Right renal pelvis (tissue), 4 donors: ENCODE measurements at places on chromosomes 2 and 18.

DNA sequence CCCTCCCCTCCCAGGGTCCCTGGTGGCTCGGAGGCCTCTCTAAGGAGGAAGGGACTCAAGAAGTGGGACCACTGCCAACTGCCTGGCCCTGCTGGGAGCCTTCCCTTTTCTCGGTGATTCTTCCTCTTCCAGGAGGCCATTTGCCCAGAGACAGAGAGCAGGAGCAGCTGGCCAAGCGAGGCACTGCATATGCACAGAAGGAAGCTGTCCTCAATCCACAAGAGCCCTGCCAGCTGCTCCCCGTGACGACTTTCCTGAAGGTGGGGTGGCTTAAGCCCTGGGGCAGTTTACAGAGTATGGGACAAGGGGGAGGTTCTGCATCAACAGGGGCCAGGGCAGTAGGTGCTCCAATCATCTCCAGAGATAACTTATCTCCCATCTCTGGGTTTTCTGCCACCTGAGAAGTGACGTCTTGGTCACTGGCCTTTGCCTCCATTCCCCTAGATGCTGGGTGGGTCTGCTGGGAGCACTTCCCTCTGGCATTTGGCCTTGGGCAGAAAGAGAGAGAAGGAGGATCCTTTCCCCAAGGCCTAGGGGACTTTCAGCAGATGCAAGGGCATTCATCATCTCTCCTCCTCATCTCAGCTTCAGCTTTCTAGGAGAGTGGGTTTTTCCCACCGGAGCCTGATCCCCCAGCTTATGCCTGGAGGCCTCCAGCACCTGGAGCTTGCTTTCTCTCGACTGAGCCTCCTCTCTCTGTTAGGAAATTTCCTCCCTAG, 28.5 kb downstream of the CIB4 start:
- DNase-seq = no peak

DNA sequence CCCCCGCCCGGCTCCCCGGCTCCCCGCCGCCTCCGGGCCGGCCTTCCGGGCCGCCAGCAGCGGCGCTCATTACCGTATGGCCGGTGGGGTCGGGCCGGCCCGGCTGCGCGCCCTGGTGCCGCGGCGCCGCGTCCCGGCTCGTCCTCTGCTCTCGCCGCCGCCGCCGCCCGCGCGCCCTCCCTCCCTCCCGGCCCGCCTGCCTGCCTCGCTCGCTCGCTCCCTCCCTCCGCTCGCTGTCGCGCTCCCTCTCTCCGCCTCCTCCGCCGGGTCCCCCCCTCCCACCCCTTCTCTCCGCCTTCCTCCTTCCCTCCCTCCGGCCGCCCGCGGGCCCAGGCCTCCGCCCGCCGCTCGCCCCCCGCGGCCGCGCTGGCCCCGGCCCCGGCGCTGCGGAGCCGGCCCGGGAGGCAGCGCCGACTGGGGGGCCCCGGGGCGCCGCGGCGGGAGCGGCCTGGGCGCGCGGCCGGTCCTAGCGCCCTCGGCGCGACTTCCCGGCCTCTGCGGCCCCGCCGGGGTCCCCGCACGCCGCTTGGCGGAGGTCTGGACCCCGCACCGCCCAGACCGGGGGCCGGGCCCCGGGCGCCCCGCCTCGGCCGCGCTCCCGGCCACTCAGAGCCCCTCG, at the start of gene DNMT3A:
TSS of gene DNMT3A (minus strand) at position 173 of the 619 bp plus-strand sequence. CDS start 27,941 bp downstream, outside the sequence.
- no peak for DNase-seq

GRCh38 chr2:175293776-175294175, 112.3 kb upstream of the ATP5MC3 start:
- no peak for DNase-seq

- no peak for DNase-seq
Measured at GRCh38 chr2:16441431-16441830, 224.2 kb downstream of the CYRIA start.

GRCh38 chr18:34957119-34957863, 83.9 kb upstream of the MAPRE2 start:
- no peak for DNase-seq

- no peak for DNase-seq
Measured at GRCh38 chr2:226308323-226308680, 491.3 kb downstream of the IRS1 start.

GRCh38 chr2:84741182-84741822, 139.6 kb downstream of the TRABD2A start:
- DNase-seq = no peak

DNA sequence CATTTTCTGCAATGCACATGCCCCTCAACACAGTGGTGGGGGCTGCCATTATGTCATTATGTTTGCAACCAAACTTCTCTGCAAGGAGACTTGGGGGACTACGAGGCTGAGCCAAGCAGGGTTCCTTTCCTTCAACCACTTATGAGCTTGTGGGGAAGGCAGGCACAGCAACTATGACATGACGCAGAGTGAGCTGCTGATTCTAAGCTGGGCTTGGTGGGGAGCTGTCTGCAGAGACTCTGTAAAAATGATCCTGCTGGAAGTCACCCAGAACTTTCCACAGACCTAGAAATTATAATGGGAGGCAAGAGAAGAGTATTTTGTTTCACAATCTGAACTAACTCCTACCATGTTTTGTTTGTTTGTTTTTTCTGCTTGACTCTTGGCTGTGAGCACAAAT, 55.6 kb downstream of the INPP5D start:
- DNase-seq = no peak

DNA sequence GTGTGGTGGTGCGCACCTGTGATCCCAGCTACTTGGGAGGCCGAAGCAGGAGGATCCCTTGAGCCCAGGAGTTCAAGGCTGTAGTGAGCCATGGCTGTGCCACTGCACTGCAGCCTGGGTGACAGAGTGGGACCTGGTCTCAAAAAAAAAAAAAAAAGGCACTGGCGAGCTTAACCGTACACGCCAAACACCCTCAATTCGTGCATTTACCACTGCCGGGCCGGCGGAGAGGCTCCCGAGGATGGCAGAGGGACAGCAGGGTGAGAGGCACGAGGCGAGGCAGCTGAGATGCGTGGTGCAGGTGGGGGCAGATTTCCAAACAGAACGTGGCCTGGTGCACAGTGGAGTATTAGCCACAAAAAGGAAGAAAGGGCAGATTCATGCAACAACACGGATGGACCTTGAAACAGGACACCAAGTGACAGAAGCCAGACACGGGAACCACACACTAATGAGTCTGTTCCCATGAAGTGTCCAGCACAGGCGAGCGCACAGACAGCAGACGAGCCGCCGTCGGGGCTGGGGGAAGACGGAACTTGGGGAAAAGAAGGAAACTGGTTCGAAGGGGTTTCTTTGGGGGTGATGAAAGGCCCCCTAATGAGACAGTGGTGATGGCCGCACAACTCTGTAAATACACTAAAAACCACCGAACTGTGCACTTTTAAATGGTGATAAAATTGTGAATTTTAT, 27.4 kb downstream of the SLC66A2 start:
- DNase-seq = no peak

DNA sequence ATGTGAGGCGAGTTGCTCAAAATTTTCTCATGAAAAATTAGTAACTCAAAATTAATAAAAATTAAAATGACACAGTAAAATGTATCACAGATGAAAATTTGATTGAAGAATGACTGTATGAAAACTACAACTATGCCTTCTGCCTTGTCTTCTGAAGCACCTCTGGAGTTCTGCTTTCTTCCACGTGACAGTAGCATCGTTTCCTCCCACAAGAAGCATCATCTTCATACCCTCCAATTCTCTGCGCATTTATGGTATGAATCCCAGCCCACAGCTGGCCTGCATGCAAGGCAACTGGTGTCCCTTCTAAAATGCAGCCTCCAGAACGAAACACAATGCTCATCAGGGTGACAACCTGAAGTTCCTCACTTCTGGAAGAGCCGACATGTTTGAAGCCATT, 189.9 kb downstream of the MYO1B start:
- DNase-seq = no peak

- DNase-seq = no peak
Measured at GRCh38 chr18:8741532-8741931, 36.2 kb downstream of the MTCL1 start.

GRCh38 chr2:120177001-120177621, 46.1 kb downstream of the TMEM185B start:
- DNase-seq = no peak

- DNase-seq = no peak
Measured at GRCh38 chr18:6484659-6485058, 69.9 kb upstream of the L3MBTL4 start.

GRCh38 chr2:202628646-202629198, 6.0 kb upstream of the FAM117B start:
- no peak for DNase-seq

- DNase-seq = no peak
Measured at GRCh38 chr2:74004212-74005182, 19.8 kb downstream of the TET3 start.

DNA sequence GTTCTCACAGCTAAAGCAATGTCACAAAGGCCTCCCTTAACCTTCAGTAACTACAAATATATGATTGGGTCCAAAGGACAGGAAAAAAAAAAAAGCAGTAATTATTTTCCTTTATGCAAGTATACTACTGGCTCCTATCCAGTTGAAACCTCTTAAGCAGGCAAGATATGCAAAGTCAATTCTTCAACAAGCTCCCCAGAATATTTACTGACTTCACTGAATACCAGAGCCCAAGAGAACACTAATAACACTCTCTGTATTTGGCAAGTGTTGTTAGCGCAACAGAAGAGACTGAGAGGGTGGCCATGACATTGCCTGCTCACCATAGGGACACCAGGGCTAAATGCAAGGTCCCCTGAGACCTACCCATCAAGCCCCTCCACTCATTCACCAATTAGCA, 74.5 kb downstream of the AP1S3 start:
- DNase-seq = no peak
